ENCODE measurements at places on chromosomes 2 and 18.

DNA sequence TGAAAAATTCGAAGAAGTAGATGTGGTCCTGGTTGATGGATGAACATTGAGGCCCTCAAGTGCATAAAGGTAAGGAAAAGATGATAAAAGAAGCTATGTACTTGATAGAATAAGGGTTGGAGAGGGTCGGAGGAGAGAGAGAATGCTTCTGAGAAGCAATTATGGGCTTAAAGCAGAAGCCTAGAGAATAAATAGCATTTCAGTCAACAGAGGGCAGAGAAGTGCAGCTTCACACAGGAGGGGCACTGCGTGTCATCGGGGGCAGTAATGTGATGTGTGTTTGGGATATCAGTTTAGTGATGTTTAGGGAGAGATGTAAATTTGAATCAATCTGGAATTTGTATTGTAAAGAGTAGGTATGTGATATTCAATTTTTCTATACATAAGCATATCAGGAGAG, 334.5 kb downstream of the PIK3C3 start:
- DNase-seq: no peak

GRCh38 chr2:127678991-127679390, 3.7 kb upstream of the LIMS2 start:
- no peak for DNase-seq

- no peak for DNase-seq
Observed at GRCh38 chr18:79480171-79481045, 84.7 kb downstream of the NFATC1 start.

DNA sequence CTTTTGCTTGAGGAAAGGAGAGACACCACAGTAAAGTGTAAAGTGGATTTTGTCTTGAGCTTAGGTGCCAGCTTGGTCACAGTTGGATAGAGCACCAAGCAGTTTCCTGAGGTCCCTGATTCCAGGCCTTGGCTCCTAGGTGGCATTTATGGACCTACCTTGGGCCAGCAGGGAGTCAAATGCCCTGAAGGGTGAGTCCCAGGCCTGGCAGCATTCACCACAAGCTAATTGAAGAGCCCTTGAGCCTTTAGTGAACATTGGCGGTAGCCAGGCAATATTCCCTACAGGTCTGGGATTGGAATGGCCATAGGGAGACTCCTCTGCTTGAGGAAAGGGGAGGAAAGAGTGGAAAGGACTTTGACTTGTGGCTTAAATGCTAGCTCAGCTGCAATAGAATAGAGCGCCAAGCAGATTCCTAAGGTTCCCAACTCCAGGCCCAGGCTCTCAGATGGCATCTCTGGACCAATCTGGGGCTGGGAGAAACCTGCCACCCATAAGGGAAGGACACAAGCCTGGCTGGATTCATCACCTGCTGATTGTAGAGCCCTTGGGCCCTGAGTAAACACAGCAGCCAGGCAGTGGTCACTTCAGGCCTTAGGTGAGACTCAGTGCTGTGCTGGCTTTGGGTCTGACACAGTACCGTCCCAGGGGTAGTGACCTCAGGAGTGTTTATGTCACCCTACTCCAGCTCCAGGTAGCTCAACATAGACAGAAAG, 137.5 kb upstream of the OTOS start:
- no peak for DNase-seq

GRCh38 chr2:178397002-178397605, 53.9 kb downstream of the PRKRA start:
- no peak for DNase-seq

- DNase-seq: no peak
Observed at GRCh38 chr2:30509716-30510115, 62.7 kb downstream of the LCLAT1 start.

GRCh38 chr2:98543842-98544241, 64.5 kb downstream of the COA5 start:
- DNase-seq: no peak

GRCh38 chr2:216083464-216084281, 2.0 kb downstream of the TMEM169 start:
- peak; percentile 19 for DNase-seq

DNA sequence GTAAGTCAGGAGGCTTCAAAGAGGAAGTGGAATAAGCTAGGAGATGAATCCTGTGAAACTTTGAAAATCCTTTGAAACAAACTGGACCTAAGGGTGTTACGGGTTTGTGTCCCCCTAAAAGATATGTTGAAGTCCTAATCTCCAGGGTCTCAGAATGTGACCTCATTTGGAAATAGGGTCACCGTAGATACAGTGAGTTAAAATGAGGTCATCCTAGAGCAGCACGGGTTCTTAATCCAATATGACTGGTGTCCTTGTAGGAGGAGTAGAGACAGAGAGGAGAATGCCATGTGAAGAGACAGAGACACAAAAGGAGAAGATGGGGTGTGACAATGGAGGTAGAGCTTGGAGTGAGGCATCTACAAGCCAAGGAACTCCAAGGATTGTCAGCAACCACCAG, 26.9 kb upstream of the NEB start:
- DNase-seq: no peak

GRCh38 chr18:3710712-3711301, 260.8 kb downstream of the TGIF1 start:
- DNase-seq: no peak

DNA sequence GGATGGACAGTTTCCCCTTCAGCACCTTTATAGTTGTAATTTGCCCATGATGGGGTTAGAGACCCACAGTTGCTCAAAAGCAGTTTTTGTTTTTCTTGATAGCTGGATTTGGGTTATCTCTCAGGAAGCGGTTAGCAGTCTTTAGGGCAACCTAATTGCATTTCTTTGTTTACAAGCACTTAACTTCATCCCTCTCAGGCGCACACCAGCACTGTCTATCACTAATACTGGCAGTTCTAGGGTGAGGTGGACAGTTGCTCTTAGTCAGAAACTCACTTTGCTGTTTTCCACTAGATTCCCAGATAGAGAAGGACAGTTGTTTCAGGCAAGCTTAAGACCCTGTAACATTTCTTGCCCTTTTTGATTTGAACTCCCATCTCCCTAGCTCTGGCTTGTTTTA, 146.0 kb downstream of the AGAP1 start:
- no peak for DNase-seq

GRCh38 chr2:46297546-46298271, 502 bp downstream of the EPAS1 start:
- no peak for DNase-seq

DNA sequence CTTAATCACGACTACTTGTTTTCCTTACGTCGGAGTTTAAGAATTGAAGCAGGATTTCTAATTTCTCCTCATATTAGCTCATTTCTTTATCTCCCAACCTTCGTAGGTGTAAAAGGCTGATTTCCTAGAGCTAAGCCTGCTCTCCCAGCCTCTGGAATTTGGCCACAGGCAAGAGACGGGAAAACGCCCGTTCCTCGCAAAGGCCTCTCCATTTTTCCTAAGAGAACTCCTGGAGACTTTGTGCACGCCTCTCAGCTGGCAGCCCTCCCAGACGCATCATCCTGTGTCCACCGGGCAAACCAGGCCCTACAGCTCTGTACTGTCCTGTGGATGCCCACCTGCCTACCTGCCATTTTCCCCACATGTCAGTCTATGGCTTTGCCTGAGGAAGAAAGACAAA, 106.3 kb downstream of the FTCDNL1 start:
- DNase-seq: no peak

GRCh38 chr2:85913884-85914881, 25.4 kb upstream of the ST3GAL5 start:
- DNase-seq: no peak

- DNase-seq: no peak
Observed at GRCh38 chr2:198006733-198007132, 202.3 kb downstream of the PLCL1 start.

DNA sequence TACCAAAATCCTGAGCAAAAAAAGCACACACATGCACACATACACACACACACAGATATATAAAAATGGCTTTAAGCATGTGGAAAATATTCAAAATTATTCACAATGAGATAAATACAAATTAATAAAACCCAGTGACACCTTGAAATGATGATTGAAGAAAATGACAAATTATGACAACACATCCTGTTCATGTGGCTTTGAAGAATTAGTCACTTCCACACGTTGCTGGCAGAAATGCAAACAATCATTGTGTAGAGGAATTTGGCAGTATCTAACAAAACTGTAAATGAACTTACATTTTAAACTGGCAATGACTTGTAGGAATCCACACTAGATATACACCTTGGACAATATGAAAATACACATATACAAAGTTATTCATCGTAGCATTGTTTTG, 95.8 kb upstream of the RGPD4 start:
- DNase-seq: no peak

GRCh38 chr18:60053747-60054304, 154.0 kb downstream of the PMAIP1 start:
- DNase-seq: no peak

GRCh38 chr18:48609820-48610815, 71.3 kb downstream of the CTIF start:
- DNase-seq: no peak

DNA sequence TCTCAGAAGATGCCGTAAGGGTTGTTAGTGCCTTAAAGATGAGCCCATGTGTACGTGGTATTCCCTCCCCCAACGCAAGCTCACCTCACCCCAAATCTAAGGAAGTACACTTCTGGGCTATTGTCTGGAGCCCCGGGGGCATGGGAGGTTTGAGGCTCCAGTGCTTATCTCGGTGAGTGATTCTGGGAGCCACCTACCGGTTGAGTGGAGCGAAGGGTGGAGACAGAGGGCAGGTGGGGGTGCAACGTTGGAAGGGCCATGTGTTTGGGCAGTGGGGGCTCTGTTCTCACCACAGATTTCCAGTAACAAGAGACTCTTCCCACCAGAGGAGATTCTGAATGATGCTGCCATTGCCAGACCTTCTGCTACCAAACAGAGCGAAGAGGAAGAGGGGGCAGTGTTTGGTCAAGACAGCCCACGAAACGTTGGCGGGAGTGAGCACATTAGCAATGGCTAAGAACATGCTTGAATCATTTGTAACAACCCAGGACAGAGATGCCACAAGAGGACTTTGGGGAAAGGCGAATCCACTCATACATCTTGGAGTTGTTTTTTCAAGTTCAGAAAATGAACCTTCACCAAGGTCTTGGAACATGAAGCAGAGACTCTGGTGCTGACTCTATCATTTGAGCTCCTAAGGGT, 38.7 kb downstream of the TWIST2 start:
- no peak for DNase-seq

DNA sequence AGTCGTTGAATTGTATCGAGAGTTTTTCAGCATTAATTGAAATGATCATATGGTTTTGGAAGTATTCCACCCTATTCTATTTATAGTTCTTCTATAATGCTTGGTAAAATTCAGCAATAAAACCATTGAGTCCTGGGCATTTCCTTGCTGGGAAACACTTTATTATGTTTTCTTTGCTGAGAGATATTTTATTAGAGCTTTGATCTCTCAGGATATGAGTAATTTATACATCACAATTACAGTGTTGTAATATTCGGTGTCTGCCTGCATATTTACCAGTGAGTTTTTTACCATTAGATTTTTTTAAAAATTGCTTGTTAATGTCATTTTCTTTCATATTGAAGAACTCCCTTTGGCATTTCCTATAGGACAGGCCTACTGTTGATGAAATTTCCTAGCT, 402.7 kb upstream of the FSIP2 start:
- DNase-seq: no peak

- no peak for DNase-seq
Observed at GRCh38 chr18:79445696-79446561, 50.2 kb downstream of the NFATC1 start.

GRCh38 chr2:191927319-191927867, 80.5 kb upstream of the CAVIN2 start:
- DNase-seq: no peak

GRCh38 chr2:17646081-17646554, 105.6 kb downstream of the VSNL1 start:
- no peak for DNase-seq

DNA sequence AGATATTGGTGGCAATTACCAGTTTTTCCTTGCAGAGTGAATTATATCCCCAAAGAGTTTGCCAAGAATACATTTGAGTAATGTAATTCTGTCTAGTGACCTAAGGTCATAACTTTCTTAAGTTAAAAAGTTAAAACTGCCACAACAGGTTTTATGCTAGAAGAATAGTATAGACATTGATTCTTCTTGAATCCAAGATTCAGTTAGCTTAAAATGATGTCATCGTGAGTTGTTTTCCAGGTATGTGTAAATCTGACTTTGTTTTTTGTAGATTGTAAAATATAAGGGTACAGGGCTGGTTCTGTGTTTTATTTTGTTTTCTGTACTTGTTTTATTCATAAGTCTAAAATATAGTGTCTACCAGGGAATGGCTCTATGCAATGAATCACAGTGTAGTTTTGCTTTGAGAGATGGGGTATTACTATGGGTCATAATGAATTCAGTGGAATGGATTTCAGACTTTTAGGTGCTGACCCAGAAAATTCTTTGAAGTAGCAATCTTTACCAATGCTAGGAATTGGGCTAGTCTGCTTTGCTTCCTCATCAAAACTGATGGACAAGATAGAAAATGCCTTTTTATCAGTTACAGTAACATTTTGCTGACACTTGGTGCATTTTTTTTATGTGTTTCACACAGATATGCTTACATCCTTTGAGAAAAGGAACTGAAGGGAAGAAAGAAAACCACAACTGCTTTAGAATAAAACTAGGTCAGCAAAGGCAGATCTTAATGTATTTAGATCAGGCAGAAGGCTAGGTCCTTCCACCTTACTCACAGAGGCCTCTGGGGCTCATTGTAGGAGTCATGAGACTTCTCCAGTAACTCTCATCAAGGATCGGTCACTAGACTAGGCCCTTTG, 20.8 kb upstream of the MGAT5 start:
- DNase-seq: no peak

DNA sequence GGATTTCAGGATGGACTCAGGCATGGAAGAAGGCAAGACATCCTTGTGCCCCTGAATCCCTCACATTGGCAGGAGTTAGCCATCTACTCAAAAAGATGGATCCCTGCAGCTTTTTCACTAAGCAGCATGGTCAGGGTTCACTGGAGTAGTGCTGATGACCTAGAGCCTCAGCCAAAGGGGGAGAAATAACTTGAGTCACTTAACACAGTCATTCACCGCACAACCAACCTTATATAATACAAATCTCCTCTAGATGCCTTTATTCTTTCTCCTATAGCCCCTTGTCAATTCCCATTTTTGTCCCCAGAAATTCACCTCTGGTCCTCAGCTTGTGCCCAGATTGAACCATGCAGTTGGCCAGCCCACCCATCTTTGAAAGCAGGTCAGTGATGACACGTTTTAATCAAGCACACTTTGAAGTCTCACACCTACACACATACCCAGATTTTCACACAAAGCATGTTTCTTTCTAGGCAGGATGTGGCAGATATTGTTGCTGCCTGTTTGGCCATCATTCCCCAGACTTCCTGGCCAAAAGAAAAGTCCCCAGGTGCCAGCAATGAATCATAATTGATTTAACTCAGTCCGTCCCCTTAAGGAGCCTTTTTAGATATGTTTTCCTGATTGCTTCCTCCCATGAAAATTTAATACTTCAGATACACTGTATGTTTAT, 84.2 kb downstream of the LBH start:
- no peak for DNase-seq

All from NCI-H187 treated with DMSO at 0.1 percent for 48 hours (cell line).